ENCODE measurements at places on chromosomes 6 and 20. TPM values are rescaled to one million over a fixed set of nuclear protein-coding genes. Genes with fewer than 3 reads are reported as not detected.

Gene ZC3H12D
- 0.37 TPM for total RNA-seq

Gene CASS4
- total RNA-seq, result 0.77 TPM

Gene ZBTB46
- total RNA-seq, result 16.7 TPM

Gene C6orf58
- total RNA-seq, result not detected

Gene FHL5
- not detected for total RNA-seq

Gene SRSF12
- 0.11 TPM for total RNA-seq

Gene DPPA5
- not detected for total RNA-seq

Gene ESR1
- 8.2 TPM for total RNA-seq

Gene VSX1
- total RNA-seq, result not detected

Gene GPR63
- total RNA-seq, result 0.44 TPM

Gene GHRH
- total RNA-seq, result not detected

Gene VNN1
- total RNA-seq, result not detected

Gene NRM
- total RNA-seq, result 4.0 TPM

Gene PDYN
- total RNA-seq, result not detected

Gene ASIP
- not detected for total RNA-seq

Gene PRSS16
- 0.11 TPM for total RNA-seq

Gene CDC25B
- total RNA-seq, result 18.9 TPM

Gene GMDS
- 11.8 TPM for total RNA-seq

Data from uterine smooth muscle cell (primary cell).